Renal cortical epithelial cell (primary cell): ENCODE measurements at places on chromosomes 12 and 14. TPM values are rescaled to one million over a fixed set of nuclear protein-coding genes. Genes with fewer than 3 reads are reported as not detected.

DNA sequence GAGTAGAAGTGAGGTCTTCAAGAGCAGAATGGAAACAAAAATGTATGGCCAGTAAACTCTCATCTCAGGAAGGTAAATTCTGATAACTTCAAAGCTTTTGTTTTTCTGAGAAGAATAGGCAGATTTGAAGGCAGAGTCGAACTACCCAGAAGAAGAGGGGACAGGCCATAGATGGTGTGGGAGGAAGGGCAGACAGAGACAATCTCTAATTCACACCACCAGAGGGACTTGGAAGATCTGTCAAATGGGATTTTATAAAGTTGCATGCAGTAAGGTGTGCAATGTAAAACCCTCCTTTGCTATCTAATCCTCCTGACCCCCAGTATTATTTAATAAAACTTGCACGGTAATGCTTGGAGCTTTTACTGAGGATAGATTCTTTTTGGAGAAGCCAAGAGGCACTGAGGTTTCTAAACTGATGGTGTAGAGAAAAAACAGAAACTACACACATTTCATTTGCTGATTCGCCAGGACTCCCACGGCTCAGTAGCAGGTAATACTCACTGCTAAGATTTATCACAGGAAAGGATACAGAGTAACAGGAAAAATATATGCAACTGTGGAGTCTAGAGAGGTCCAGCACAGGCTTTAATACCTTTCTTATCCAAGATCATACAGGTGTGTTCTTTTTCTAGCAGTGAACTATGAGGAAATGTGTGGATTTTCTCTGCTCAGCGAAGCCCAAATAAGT is 18.3 kb downstream of the SLC38A2 start:
- DNase-seq: no peak

DNA sequence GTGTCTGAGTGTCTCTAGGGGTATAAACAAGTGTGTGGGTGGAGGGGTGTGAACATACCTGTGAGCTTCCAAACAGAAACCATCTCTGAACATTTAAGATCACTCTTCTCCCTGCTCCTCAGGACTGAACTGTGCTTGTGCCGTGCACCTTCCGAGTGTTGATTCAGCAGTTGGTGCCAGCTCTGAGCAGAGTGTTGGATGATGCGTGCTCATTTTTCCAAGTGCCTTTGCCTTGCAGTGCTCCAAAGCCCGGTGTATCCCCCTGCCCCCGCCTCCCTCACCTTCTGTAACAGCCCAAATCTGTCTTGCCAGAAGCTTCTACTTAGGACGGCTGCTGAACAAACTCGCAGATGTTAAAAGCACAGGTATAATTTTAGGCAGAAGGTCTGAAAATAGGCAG is 4.4 kb downstream of the WSCD2 start:
- DNase-seq: no peak

GRCh38 chr12:106369624-106370346 is 12.2 kb downstream of the POLR3B start:
- DNase-seq: peak; percentile 94

The MED13L gene
- total RNA-seq: 97.1 and 155 TPM in 2 replicates

DNA sequence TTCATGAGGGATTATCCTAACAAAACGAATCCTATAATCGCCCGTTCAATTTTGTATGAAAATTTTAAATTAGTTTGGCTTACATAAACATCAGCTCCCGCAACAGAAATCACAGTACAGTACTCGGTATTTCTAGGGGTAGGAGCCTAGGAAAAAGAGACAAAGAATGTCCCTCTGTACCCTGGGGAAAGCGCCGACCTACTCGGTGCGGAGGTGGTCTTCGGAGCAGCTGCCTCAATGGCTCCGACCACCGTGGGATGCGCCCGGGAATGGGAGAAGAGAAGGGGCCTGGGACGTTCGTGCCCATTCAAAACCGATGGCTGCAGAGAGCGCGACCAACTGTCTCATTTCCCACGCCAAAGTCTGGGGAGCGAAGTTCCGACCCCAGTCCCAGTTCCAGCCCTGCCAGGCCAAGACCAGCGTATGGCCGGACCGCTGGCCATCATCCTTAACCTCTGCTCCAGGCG is 618 bp downstream of the GNPNAT1 start:
- DNase-seq: no peak

DNA sequence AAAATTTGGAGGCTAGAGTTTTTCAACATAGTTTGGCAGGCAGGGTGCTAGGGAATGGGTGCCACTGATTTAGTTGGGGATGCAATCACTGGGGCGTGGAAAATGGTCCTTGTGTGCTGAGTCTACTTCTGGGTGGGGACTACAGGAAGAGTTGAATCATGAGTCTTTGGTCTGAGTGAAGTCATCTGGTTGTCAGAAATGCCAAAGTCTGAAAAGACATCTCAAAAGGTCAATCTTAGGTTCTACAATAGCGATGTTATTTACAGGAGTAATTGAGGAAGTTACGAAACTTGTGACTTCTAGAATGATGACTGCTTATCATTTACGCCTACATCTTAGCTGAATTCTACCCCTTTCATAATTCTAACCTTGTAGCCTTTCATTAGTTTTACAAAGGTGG is 209.1 kb downstream of the NUBPL start:
- peak; percentile 27 for DNase-seq

The SRP54 gene
- total RNA-seq: 117 and 122 TPM in 2 replicates

The FZD10 gene
- 0.05 and 1.0 TPM in 2 replicates for total RNA-seq

- DNase-seq: peak; percentile 47
These were observed 169.4 kb downstream of the DAD1 start for GRCh38 chr14:22419620-22420019.
